ENCODE measurements at places on chromosomes 7 and 10.

GRCh38 chr10:75707080-75707840 is 275.8 kb downstream of the LRMDA start:
- no peak for DNase-seq

GRCh38 chr7:16526742-16527540 is at the start of gene LRRC72:
LRRC72 (plus strand) TSS chr7:16526825; CDS start chr7:16526953, 128 bp downstream.
- DNase-seq: no peak

GRCh38 chr10:95531994-95532399 is 29.2 kb downstream of the SORBS1 start:
- DNase-seq: no peak

- DNase-seq: no peak
Measured at GRCh38 chr10:82056391-82056790, 181.4 kb downstream of the NRG3 start.

- DNase-seq: no peak
Measured at GRCh38 chr7:24438232-24438631, 135.0 kb upstream of the PALS2 start.

DNA sequence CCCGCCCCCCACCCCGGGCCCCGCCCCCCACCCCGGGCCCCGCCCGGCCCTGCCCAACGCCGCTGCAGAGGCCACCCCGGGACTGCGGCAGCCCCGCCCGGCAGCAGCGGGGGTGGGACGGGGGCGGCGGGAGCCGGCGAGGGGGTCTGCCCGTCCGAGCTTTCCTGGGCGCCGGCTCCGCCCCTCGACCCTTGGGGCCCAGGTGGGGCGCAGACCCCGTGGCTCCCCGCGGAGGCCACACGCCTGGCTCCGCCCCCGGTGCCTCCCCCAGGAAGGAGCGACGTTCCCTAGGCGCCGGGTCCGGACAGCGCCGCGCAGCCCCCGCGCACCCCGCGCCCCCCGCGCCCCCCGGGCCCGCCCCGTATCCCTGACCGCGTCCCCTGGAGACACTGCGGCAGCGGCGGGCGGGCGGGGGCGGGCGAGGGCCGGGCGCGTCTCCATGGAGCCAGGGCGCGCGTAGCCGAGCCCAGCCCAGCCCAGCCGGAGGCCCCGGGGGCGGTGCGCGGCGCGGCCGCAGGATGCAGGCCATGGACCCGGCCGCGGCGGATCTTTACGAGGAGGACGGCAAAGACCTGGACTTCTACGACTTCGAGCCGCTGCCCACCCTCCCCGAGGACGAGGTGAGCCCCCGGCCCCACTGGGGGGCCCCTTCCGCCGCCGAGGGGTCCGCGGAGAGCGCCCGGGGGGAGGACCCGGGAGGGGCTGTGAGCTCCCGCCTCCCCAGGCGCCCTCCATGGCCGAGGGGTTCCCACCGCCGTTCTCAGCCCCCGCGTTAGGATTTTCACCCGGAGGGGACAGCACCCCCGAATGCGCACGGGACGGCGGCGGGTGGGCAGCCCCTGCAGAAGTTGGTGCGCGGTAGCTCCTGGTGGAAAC is at the start of gene KNDC1:
Gene KNDC1 (plus strand): TSS at position 270 of the 876 bp plus-strand sequence. CDS start 249 bp downstream, at position 519.
- peak; percentile 51 for DNase-seq

GRCh38 chr10:37549054-37549453 is 308.4 kb downstream of the ZNF248 start:
- no peak for DNase-seq

DNA sequence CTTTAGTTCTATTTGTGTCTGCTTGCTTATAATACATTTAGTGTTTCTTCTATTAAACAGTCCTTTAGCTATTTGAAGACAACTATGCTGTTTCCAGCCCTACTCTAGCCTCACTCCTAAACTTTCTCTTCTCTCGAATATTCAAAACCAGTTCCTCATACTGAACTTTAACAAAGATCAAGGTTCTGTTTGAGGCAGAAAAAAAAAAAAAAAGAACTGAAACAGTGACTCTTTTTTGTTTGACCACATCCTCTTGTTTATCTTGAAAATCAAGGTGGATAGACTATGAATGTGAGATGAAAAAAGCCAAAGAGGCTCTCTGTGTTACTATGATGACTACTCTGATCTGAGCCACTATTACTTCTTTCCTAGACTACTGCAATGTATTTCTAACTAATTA is 154.3 kb downstream of the ZNF365 start:
- no peak for DNase-seq

- no peak for DNase-seq
Measured at GRCh38 chr7:37669818-37670217, 13.7 kb upstream of the GPR141 start.

DNA sequence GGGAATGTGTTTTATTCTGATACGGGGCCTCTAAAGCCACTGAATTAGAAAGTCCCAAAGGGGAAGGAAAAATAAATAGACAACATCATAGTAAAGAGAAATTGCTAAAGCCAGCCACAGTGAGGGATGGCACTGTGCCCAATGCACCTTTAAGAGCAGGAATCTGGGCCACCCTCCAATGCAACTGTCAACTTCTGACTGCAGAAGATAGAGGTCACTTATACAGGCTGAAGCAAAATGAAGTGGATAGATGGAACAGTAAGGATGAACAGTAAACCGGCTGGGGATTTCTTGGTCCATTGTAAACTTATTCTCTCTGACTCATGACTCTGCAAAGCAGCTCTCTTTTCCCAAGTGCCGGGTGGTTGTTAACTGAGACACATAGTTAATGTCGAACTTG is 54.0 kb upstream of the KCNIP2 start:
- DNase-seq: no peak

GRCh38 chr7:118845791-118846190 is 621.3 kb downstream of the ANKRD7 start:
- DNase-seq: no peak

DNA sequence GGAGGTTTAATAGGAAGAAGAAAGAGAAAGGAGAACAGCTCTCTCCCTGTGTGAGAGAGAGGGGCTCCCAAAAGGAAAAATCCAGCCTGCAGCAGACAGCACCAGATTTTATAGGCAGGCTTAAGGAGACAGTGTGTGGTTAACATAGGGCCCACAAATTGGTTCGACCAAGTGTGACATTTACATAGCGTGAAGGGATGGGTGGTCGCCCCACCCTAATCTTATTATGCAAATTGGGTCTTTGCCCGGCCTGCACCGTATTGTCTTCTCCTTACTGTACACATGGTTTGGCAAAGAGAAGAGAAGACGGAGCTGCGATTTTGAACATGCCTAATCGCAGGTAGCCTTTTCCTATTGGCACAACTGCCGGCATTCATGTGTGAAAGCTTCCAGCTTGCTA is 756.3 kb downstream of the NXPH1 start:
- no peak for DNase-seq

- DNase-seq: no peak
Measured at GRCh38 chr7:55325371-55325792, 39.8 kb upstream of the LANCL2 start.

DNA sequence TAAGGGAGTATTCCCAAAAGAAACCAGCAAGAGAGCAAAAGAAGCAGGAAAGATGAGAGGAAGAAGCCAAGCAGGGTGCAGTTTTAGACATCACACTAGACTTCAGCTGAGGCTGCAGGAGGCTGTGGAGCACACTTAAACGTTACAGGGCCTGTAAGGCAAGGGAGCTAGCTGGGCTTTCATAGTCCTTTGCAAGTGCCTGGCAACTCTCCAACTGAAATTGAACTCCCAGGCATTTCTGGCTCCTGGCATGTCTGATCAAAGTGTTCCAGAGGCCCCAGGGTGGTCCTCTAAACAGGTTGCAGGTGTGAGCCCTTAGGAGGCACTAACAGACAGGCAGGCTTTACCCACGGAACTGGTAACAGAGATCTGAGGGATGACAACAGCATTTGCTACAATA is 750.2 kb downstream of the XPNPEP1 start:
- no peak for DNase-seq

DNA sequence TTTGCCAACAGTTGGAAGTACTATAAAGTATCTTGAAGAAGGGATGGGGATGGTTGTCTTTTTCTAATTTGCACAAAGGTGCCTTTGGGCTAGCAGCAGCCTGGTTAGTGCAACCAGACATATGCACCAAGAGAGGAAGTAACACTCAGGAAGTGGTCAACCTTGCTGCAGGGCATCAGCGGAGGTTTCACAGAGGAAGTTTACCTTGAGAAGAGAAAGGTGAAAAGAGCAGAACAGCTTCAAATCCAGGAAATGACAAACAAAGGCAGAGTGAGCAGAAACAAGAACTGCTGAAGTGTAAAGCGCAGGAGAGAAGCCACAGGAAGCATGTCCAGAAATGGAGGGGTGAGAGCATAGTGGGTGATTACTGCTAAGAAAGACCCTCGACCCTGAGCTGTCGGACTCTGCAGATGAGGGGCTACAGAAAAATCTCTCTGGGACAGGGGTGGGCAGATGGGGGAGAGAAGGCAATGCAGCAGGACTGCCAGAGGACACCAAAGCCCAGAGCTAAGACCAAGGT is 66.9 kb downstream of the STK17A start:
- DNase-seq: peak; percentile 13

GRCh38 chr7:47361746-47362215 is 220.1 kb downstream of the TNS3 start:
- no peak for DNase-seq

- DNase-seq: peak; percentile 25
Measured at GRCh38 chr10:63919575-63920279, 398.5 kb downstream of the REEP3 start.

DNA sequence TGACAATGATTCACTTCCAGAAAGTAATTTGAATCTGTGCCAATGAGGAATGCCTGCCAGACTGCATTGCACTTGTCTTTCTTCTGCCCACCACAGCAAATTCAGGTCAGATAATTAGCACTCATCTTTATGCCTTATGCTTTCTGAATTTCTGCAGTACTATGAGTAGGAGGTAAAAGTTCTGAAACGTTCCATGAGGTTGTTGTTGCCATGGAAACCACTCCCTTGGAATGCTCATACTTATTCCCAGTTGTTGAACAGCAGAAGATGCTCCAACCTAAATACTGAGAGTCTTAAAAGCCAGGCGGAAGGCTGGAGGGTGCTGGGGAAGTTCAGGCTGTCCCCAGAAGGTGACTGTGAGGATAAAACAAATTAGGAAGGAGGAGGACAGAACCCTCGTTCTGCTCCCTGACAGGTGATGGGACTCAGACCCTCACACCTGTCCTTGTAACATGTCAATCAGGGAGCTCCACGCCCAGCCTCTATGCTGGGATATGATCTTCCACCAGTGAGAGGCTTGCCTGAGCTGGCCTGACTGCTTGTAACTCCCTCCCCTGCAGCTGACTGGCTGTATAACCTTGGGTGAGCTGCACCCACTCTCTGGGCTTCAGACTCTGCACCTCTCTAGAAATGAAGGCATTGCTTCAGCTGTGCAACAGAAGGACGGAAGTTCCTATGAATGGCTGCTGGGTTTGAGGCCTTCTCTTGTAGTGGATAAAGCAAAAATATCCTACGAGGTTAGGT is 554.3 kb upstream of the MGMT start:
- no peak for DNase-seq

DNA sequence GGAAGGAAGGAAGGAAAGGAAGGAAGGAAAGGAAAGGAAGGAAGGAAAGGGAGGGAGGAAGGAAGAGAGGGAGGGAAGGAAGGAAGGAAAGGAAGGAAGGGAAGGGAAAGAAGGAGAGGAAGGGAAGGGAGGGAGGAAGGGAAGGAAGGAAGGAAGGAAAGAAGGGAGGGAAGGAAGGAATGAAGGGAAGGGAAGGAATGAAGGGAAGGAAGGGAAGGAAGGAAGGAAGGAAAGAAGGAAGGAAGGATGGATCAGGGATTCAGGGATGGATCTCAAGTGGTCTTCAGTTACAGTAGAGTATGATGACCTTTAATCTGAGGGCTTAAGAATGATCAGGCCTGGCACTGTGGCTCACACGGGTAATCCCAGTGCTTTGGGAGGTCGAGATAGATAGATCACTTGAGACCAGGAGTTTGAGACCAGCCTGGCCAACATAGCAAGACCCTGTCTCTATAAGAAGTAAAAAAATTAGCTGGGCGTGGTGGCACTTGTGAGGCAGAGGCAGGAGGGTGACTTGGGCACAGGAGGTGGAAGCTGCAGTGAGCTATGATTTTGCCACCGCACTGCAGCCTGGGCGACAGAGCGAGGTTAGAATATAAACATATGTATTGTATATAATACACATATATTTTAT is 760 bp upstream of the FOXK1 start:
- no peak for DNase-seq

DNA sequence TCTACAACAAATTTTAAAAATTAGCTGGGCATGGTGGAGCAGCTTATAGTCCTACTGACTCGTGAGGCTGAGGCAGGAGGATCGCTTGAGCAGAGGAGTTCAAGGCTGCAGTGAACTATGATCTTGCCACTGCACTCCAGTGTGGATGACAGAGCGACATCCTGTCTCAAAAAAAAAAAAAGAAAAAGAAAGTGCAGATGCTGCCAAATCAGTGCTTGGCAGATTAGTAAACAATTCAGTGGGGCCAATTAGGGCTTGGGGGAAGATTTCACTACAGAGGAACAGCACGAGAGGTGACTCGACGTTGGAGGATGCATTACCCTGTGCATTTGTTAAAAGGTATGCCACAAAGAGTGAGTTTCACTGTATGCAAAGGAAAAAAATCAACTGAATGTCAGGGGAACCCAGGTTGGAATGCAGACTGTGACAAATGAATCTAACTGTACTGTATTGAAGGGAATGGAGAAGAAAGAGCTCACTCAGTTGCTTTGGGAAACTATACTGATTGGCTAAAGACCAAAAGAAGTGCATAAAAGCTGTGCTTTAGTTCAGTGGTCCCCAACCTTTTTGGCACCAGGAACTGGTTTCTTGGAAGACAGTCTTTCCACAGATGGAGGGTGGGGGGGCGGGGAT is 31.6 kb downstream of the GARIN1A start:
- no peak for DNase-seq

DNA sequence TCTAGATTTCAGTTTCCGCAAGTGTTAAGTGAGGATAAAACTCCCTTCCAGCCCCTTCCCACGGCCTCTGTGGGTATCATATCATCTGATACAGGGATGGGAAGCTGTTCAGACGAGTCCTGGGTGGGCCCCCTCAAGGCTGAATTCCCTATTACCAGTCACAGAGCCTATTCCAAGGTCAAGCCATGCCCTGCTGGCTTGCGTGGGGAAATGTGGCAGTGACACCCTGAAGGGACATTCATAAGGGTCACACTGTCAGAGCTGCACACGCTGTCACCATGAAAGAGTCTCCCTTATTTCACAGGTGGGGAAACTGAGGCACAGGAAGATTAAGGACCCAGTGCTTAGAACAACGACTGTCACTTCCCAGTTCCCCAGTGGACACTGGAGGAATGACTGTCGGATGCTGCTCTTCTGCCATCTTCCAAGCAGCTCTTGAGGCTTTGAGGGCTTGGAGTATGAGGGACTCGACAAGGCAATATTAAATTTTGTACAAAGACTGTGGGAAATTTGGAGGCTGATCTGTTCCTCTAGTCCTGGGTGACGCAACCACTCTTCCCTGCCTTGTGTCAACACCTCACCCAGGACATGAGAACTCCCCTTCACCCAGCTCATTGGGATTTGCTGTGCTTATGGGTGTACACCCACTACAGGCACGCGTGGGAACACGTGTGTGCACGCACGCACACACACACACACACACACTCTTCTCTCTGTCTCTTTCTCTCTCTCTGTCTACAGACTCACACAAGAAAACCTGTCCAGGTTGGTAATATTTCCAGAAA is 386.0 kb downstream of the RPS24 start:
- DNase-seq: no peak

DNA sequence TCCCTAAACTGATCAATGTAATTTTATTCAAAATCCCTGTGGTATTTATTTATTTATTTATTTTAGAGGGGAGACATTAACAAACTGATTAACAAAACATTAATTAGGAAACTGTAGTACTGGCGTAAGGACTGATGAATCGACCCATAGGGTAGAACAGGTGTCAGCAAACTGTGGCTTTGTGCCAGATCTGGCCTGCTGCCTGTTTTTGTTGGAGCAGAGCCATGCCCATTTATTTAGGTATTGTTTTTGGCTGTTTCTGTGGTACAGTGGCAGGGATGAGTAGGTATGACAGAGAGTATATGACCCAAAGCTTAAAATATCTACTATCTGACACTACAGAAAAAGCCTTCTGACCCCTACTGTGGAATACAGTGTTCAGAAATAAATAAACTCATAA is 332.5 kb upstream of the ETV1 start:
- no peak for DNase-seq
